ENCODE measurements at places on chromosomes 12 and 14. TPM values are rescaled to one million over a fixed set of nuclear protein-coding genes. Genes with fewer than 3 reads are reported as not detected.

Gene OR11H7
- not detected for total RNA-seq

Gene PRKD1
- total RNA-seq, result not detected

Gene FAM181A
- not detected for total RNA-seq

Gene TDRD9
- total RNA-seq, result 1.3 TPM

Gene ABCC9
- not detected for total RNA-seq

Gene TMPRSS12
- total RNA-seq, result not detected

Gene E2F7
- 23.8 TPM for total RNA-seq

Gene FOXA1
- total RNA-seq, result not detected

Gene ENTPD5
- 13.0 TPM for total RNA-seq

Gene SEC23A
- total RNA-seq, result 50.2 TPM

Gene PLEKHD1
- 0.13 TPM for total RNA-seq

Gene TSPAN8
- not detected for total RNA-seq

Gene SPX
- not detected for total RNA-seq

Gene SLC10A1
- not detected for total RNA-seq

Gene ITGB7
- 500 TPM for total RNA-seq
